ENCODE measurements at places on chromosomes 5 and 9.

- DNase-seq = no peak
Measured at GRCh38 chr5:102539562-102539961, 40.8 kb upstream of the SLCO6A1 start.

DNA sequence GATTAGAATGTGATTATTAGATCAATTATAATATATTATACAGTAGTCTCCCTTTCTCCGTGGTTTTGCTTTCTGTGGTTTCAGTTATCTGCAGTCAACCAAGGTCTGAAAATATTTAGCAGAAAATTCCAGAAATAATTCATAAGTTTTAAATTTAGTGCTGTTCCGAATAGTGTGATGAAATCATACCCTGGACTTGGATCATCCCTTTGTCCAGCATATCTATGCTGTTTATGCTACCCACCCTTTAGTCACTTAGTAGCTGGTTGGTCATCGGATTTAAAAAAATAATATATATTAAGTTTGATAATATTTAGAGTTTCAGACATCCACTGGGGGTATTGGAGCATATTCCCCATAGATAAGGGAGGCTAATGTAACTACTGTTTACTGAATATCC lies 19.6 kb downstream of the RMI1 start:
- no peak for DNase-seq

- DNase-seq = no peak
Measured at GRCh38 chr9:100012279-100012678, 86.5 kb downstream of the ERP44 start.

GRCh38 chr5:111984044-111984443 lies 227.1 kb upstream of the NREP start:
- no peak for DNase-seq

DNA sequence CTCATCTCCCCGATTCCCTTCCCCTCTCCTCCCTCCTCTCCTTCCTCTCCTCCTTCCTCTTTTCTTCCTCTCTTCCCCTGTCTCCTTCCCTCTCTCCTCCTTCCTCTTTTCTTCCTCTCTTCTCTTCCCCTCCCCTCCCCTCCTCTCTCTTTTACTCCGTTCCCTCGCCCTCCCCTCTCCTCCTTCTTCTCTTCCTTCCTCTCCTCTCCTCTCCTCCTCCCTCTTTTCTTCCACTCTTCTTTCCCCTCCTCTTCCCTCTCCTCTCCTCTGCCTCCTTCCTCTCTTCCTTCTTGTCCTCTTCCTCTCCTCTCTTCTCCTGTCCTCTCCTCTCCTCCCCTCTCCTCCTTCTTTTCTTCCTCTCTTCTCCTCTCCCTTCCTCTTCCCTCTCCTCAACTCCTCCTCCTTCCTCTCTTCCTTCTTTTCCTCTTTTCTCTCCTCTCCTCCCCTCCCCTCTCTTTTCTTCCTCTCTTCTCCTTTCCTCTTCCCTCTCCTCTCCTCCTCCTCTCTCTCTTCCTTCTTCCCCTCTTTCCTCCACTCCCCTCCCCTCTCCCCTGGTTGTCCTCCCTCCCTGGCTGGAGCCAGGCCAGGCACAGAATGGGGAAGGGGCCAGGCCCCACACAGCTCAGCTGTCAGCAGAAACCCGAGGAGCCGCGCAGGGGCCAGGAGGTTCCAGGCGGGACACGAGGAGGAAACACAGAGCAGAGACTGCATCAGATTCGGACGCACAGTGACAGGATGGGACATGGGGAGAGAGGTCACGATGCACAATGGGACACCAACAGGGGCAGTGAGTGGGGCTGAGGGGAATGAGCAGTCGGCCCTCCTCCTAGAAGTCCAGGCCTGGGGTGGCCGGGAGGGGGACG lies 48.0 kb downstream of the CAMK2A start:
- DNase-seq = no peak

DNA sequence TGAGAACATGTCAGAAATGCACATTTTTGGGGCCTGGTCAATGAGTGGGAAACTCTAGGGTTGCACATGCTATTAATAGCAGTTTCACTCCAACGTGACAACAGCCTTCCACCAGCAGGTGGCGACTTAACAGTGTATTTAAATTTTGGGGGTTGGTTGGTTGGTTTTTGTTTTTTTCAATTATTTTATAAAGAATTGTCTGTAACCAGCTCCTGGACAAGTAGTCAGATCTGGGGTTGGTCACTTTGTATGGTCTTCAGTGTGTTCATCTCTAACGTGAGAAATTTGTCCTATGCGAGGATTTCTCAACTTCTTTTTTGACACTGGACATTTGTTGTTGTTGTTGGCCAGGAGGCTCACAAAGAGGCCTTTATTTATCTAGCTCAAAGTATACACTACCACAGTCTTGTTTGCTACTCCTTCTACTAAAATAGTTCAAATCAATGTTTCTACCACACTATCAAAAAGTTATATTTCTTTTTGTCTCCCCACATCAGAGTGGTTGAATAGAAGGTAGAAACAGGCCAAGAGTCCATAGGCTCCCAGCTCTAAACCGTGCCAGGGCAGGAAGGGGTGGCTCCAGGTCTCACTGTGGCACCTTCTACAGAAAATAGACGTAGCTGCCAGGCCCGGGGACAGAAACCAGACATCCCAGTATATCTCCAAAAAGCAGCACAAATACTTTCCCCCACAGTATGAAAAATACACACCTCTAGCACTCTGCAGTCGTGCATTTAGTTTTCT lies 110.4 kb downstream of the TRPM6 start:
- DNase-seq = peak; percentile 38

DNA sequence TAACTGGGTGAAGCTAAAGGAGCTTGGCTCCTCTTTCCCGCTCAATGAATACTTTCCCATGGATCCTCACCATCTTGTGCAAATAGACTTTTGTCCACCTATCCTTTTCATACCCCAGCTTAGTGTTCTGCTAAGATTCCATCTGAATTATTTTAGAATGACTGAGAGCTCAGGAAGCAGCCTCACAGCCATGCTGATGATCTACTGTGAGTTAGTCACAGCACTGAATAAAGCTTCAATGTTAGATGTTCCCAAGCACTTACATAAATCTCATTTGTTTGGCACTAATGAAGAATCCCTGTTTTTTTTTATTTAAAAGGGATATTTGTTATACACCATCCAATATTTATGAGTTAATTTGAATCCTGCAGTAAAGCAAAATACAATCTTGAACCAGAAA lies 317.6 kb upstream of the TRPC7 start:
- DNase-seq = no peak

DNA sequence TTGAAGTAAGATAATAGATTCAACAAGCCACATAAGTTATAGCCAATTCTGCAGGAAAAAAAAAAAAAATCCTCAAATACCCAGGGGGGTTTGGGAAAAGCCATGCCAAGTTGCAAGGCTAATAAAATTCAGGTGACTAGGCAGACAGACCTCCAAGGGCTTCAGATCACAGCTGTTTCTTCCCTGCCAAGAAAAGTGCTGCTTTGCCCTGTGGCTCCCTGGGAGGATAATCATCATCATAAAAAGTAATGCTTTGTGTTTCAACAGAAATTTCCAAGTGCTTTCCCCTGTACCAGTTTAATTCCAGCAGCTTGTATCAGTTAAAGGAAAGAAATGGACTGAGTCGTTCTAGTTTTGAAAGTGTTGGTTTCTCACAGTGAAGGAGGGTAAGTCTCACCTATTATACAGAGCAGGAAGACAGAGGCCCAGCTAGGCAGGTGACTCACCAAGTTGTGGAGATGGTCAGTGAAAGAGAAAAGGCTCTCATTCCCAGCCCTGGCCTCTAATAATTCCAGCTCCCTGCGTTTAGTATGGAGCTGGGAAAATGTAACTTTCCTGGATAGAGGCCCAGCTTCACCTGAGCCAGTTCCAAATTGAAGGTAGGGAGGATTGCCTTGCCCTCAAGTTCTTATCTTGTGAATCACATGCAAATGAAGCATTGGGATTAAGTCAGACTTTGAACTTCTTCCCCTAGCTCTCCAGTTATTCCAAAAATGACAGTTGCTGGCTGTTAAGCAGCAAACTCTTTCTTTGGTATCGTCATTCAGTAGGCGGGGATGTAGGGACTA lies 263.4 kb downstream of the GRIA1 start:
- no peak for DNase-seq

DNA sequence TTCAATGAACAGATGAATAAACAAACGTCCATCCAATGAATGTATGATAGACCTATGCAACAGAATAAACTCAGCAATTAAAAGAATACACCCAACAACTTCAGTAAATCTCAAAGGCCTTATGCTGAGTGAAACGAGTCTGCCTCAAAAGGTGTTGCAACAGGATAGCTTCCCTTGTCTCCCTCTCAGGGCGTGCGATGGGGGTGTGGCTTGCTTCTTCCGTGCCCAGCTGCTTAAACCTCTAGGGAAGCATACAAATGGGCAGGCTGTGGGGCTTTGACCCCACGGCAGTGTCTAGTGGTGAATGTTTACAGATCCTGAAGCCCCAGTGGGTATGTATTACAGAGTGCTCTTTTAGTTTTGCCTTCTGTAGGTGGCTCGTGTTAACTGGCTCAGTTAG lies 87.0 kb upstream of the CCL21 start:
- no peak for DNase-seq

DNA sequence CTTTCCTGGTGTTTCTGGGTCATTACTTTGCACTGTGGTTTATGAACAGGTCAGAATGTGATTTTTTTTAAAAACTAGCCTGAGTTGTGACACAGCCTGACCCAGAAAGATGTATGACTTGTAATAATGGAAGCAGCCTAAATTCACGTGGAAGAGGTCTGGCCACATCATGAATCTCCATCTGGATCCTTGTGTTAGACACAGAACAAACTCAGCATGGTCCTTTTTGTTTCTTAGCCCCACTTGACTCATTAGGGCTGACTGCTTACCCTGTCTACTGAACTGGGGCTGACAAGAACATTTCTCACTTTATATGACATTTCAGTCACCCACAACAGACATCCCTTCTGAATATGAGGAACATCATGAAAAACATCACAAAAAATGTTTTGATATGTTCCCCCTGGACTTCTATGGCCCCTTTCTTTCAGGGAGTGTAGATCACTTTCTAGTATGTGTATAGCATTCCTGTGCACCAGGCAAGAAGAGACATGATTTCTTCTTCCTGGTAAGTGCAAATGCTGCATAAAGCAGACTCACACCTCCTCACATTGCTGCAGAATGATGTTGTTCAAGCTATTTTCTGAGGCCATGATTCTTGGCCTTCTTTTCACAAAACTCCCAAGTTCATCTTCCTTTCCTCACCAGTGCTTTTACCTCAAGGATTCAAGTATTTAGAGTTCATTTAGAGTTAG lies 52.3 kb downstream of the ZNF622 start:
- DNase-seq = no peak

GRCh38 chr9:86966852-86967511 lies 19.7 kb upstream of the GAS1 start:
- no peak for DNase-seq

GRCh38 chr9:114908805-114909448 lies 21.5 kb downstream of the TNFSF8 start:
- no peak for DNase-seq

GRCh38 chr5:87899721-87900131 lies 368.9 kb downstream of the TMEM161B start:
- no peak for DNase-seq

GRCh38 chr5:108168915-108169314 lies 213.0 kb downstream of the FBXL17 start:
- DNase-seq = no peak

- no peak for DNase-seq
Measured at GRCh38 chr5:112737070-112737462, 619 bp upstream of the APC start.

DNA sequence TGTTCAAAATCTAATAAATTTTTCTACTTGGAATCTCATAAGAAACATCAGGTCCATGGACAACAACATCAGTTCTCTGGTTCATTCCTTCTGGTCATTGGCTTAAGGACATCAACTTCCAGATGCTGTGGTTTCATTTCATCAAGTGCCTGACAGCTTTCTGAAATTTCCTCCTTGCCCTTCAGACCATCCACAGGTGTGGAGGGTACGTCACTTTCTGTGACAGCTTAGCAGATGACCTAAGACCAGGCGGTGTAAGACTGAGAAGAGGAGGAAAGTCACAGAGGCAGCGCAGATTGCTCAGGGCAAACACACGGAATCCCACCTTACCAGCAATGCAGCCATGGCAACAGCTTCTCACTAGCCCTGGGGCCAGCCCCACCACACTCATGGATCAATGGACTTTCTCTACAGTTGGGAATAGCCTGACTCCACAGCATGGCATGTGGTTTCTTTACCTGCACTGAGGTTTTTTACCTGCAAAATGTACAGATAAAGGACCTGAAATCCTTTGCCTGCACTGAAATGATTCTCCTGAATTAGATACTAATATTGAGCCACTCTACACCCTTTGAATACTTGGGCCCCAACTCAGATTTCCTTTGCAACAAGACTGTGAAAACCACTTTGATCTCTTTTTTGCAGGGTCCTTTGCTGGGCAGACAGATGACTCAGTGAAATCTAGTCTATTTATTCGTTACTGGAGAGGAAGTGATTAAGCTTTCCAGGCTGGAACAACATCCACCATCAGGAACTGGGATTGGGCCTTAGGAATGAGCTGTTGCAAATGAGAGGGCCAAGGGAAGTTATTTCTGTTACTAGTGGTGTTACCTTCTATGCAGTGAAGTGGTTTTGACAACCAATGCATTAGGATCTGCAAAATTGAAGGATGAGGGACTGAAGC lies 26.9 kb downstream of the TICAM2 start:
- DNase-seq = no peak

DNA sequence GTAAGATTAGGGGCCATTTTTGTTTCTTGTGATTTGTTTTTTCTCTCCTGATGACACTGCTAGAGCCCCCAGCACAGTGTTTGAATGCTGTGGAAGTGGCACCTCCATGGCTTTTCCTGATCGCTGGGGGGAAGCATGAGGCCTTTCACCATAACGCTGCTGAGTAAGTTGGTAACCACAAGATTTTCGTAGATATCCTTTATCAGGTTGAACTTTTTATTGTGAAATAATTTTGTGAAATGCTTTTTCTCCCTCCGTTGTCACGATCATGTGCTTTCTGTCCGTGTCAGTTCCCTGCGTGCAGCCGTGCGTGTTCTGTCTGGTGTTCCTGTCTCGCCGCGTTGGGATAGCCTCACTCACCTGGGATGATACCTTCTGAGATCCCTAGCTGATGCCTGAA lies 59.4 kb downstream of the EHMT1 start:
- no peak for DNase-seq

All from activated T-helper 2 cell treated with anti-CD3 and anti-CD28 coated beads, Interferon-gamma antibody, Interleukin-2, Interleukin-4, amounts not matched to agents 10 μg/mL and 5 μg/mL and 100 μg/mL, durations not matched to agents 14 hours and 24 hours and 36 hours (primary cell).